A549 treated with CpdA at 1 μM for 4 hours (cell line): ENCODE measurements at places on chromosomes 5 and 9. TPM values are rescaled to one million over a fixed set of nuclear protein-coding genes. Genes with fewer than 3 reads are reported as not detected.

FOXD4L4 gene
- total RNA-seq = 0.08 TPM in 2 of 5 replicates, not detected in the others

GKAP1 gene
- total RNA-seq = 4.5 to 6.4 TPM (median 5.5 TPM) in 5 replicates

FOXD1 gene
- 13.1 to 19.3 TPM (median 17.6 TPM) in 5 replicates for total RNA-seq

PALM2AKAP2 gene
- total RNA-seq = 0.06 to 0.55 TPM (median 0.37 TPM) in 5 replicates

HAVCR1 gene
- 26.6 to 46.6 TPM (median 37.2 TPM) in 5 replicates for total RNA-seq
